Hippocampal formation (tissue), 2 donors: ENCODE measurements at places on chromosomes 12 and 14.

DNA sequence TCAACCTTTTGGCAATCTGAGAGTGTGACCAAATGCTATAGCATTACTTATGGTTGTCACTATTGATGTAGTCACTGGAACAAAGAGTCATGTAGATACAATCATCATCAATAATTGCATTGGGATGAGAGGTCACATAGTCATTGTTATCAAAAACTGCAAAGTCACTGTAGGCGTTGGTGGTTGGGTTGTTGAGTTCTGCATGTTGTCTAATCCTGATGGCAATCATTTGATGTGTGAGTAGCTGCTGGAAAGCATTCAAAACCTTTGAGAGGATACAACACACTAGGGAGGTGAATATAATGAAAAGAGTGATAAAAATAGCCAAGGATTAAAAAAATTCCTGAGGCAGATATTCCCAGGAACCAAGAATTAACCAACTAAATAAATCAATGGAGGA is 214.7 kb upstream of the SYT10 start:
- no peak for DNase-seq

DNA sequence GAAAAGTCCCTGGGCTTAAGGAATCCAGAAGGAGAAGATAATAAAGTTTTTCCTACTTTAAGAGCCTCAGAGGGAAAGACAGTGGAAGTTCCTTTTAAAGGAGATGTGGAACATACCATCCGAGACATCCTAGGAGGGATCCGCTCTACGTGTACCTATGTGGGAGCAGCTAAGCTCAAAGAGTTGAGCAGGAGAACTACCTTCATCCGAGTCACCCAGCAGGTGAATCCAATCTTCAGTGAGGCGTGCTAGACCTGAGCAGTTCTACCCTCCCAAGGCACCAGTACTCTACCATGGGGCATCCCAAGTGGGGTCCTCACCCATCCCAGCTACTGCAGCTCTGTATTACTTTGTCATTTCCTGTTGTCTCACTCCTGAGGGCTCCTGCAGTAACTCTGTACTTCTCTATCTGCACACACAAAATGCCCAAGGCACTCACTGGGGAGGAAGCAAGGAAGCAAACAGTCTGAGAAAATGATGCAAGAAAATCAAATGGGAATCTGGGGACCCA is 3.8 kb downstream of the TINF2 start:
- no peak for DNase-seq

GRCh38 chr14:54713379-54713778 is 146.5 kb downstream of the SAMD4A start:
- DNase-seq = no peak

DNA sequence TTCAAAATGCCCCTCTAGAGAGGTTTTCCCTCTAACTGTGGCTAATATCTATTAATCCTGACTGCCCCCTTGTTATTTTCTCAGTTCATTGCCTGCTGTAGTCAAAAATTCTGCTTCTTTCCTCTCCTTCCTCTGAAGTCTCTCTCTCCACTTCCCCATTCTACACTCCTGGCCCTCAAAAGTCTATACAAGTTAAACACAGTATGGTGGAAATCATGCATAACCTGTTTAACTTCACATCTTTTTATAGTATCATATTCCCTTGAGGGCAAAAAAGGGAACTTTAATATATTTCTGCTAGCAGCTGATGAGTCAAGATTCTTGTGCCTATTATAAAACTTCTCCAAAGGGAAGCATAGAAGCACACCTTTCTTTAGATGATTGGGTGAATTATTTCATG is 16.7 kb downstream of the GRIP1 start:
- DNase-seq = no peak

- no peak for DNase-seq
Measured at GRCh38 chr14:104149617-104150135, 11.3 kb downstream of the KIF26A start.

GRCh38 chr12:127515941-127516340 is 751.0 kb upstream of the TMEM132C start:
- DNase-seq = no peak

DNA sequence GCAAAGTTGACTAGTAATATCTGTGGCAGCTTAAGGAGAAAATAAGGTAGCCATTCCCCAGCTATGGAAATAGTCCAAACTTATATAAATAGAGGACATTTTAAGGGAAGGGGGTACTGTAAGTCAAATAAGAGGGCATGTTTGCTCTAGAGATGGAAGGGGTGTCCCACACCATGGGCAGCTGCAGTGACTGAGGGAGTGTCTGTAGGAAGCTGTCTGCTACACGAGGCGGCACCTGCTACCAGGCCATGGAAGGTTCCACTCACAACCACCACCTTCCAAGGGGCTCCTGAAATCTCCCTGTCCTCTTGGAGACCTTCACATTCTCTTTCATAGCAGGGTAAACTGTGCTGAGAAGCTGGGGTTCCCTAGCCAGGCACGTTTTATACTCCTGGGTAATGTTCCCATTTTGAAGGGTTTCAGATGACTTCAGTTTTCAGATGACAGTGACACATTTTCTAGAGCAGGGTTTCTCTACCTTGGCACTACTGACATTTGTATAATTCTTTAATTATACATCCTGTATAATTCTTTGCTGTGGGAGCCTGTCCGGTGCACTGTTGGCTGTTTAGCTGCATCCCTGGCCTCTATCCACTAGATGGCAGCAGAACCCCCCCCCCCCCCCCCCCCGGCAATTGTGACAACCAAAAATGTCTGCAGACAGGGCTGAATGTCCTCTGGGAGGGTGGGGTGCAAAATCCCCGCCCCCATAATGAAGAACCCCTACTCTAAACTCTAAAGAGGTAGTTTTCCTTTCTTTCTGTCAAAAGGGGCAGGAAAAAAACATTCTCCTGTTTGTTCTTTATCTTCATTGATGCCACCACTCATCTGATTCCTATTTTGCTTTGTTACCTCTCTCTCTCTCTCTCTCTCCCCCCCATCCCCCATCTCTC is 11.6 kb upstream of the SMCO2 start:
- DNase-seq = peak; percentile 7

- DNase-seq = no peak
Measured at GRCh38 chr12:129549656-129550055, 354.2 kb downstream of the TMEM132D start.
